ENCODE measurements at places on chromosomes 5 and 9. TPM values are rescaled to one million over a fixed set of nuclear protein-coding genes. Genes with fewer than 3 reads are reported as not detected.

PCDHGC4 gene
- total RNA-seq = 4.8 TPM

ZNF366 gene
- total RNA-seq = 0.96 TPM

TUSC1 gene
- 20.7 TPM for total RNA-seq

PLAC8L1 gene
- not detected for total RNA-seq

MARCHF11 gene
- 8.2 TPM for total RNA-seq

EDIL3 gene
- 170 TPM for total RNA-seq

ARHGEF37 gene
- 3.6 TPM for total RNA-seq

RRAGA gene
- 28.4 TPM for total RNA-seq

EQTN gene
- not detected for total RNA-seq

HRH2 gene
- 1.7 TPM for total RNA-seq

IFNA2 gene
- 5.8 TPM for total RNA-seq

AKNA gene
- total RNA-seq = 11.3 TPM

LRRC26 gene
- not detected for total RNA-seq

NMUR2 gene
- total RNA-seq = 1.7 TPM

ENG gene
- 5.1 TPM for total RNA-seq

GADD45G gene
- 26.5 TPM for total RNA-seq

Measured in umbilical cord (tissue), 2 donors.